Fibroblast of skin of back (primary cell): ENCODE measurements at places on chromosomes 4 and X.

DNA sequence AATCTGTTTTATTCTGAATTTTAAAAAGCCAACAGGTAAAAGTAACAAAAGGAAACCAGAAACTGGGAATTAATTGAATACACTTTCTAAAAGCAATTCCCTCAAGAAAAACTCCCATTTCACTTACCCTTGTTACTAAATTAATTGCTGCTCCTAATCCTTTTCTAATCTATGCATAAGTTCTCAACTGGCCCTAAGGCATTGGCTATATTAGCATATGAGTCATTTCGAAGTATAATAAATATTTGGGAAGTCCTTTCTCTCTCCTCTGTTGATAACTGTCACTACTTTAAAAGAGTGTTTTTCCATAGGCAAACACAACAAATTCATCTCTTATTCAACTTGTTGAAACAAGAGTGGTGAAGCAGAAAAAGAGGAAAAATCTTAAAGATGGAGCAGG, 486.5 kb upstream of the HTR2C start:
- no peak for DNase-seq

DNA sequence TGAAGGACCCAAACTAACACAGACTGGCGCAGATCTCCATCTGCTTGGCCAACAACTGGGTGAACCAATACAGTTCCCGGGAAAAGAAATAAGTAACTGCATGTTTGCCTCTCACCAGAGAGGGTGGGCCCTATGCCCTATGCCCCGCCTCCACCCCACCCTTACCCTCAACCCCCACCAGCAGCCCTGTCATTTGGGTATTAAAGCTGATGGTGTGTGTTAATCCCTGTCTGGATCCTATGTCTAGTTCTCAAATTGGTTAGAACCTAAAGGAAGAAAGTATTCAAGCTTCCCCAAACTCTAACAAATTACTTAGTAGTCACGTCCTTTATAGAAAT, 19.0 kb downstream of the SMPX start:
- DNase-seq: no peak

DNA sequence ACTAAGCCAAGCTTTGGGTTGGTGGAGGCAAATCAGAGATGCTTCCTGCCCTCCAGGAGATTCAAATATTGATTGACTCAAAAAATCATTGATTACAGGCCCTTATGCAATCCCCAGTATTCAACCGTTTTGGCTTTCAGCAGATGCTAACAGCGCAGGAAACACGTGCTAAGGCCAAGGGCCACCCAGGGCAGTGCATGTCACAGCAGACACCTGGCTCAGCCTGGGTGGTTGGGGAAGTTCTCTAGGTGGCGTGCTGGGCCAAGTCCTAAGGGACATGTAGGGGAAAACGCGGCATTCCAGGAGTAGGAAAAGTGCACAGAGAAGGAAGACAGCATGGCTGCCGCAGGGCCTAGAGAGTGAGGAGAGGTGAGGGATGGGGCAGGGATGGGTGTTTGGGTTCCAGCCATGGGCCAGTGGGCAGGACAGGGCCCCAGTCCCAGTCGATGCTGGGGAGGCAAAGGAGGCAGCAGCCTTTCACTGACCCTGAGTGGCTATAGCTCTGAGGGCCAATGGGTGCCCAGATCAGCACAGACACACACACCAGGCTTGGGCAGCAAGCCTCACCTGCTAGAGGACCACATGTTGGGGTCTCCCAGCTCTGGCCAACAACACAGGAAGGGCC, 239.1 kb downstream of the EVC2 start:
- DNase-seq: no peak

DNA sequence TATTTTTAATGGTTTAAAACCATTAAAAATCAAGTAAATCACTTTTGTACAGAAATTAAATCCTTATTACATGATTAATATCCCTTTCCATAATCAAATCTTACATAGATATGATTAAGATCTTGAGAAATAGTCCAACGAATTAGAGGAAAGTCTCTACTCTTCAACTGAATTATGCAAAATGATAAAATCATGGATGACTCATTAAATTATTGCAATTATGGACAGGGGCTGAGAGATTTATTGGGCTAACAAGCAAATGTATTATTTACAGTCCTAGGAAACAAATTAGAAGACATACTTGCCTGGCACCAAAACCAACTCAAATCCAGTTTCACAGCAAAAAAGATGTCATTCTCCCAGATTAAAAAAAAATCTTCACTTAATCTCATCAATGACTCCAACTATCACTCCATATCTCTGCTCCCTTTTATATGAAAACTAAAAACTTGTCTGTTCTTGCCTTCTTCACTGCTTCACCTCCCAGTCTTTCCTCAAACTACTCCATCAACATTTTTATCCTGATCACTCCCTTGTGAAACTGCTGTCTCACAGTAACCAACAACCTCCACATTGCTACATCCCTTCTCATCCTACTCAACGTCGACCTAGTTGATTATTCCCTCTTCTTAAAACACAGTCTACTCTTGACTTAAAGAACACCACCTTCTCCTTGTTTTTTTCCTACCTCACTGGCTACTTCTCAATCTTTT, 18.4 kb upstream of the DDX60 start:
- DNase-seq: no peak

DNA sequence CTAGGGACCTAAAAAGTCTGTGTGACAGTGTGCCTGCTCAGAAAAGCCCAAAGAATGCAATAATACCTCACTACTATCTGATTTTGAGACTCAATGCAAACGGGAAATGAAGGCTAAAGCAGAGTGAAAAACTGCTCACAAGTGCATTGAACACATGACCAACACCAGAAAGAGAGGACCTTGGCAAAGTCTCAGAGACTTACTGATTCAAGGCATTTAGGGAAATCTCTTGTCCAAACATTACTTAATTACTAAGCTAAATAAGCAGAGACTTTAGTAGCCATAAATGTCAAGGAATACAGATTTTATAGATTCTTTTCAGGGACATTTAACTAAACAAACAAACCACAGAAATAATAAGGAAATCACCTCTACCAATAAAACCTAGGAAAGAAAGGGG, 916.0 kb downstream of the FSTL5 start:
- no peak for DNase-seq

DNA sequence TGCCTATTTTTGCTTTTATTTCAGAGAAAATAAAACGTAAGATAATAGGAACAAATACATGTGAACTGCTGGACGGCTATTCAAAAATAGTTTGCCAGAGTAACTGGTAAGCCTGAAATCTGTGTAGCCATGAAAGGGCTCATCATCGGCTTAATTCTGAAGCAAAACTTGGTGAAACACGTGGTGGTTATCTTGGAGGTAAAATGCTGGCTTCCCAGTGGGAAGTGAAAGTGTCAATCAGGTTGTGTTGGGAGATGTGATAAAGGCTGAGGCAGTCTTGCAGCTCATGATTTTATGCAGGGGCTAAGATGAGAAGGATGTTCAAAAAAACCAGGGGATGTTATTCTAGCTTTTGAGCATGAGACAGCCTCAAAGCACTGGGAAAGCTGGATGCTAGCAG, 36.1 kb upstream of the TLR2 start:
- DNase-seq: no peak

DNA sequence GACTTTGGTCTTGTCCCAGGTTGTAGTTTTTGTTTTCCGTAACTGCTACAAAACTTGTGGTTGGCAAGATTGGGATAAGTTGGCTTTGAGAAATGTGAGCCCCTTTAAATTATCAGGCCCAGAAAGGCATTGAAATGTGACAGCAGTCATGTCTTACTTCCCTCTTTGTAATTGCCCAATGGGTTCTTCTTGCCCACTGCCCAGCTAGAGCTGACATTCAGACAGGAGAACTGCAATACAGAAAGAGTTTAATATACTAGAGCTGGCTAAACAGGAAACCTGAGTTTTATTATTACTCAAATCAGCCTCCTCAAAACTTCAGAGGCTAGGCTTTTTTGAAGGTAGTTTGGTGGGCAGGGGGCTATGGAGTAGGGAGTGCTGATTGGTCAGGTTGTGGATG, 288.3 kb downstream of the ZNF674 start:
- DNase-seq: no peak

GRCh38 chr4:103754844-103755243, 35.1 kb upstream of the TACR3 start:
- no peak for DNase-seq

DNA sequence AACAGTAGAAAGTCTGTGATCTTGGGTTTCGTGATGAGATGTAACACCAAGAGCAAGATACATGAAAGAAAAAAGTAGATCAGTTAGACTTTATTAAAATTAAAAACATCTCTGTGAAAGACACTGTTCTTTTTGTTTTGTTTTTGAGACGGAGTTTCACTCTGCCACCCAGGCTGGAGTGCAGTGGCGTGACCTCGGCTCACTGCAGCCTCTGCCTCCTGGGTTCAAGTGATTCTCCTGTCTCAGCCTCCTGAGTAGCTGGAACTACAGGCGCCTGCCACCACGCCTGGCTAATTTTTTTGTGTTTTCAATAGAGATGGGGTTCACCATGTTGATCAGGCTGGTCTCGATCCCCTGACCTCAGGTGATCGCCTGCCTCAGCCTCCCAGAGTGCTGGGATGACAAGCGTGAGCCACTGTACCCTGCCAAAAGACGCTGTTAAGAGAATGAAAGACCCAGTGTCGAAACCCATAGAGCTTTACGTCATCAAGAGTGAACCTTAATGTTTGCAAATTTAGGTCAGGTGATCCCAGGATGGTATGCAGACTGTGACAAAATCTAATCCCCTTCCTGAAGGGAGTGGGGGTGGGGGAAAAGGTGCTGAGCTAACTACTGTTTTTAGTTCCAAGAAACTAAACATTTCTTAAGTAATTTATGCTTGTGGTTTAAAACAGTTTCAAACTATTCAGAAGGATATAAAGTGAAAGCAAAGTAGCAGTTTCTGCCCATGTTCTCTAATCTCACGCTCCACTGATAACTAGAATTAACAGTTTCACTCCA, 8.0 kb downstream of the OFD1 start:
- DNase-seq: no peak

- no peak for DNase-seq
Observed at GRCh38 chr4:168741281-168742173, 244.7 kb downstream of the PALLD start.

DNA sequence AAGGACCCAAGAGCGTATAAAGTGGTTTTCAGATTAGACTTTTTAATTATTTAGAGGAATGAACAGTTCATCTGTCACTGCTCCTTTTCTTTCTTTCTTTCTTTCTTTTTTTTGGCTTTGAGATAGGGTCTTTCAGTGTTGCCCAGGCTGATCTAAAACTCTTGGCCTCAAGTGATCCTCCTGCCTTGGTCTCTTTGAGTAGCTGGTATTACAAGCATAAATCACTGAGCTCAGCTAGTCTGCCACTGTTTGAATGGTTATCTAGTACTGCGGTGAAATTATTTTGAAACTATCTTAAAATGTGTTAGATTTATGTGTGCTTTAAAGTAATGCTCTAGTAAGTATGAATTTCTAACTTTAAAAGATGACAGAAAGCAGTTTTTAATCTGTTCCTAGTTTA, 6.5 kb upstream of the FRYL start:
- DNase-seq: no peak

DNA sequence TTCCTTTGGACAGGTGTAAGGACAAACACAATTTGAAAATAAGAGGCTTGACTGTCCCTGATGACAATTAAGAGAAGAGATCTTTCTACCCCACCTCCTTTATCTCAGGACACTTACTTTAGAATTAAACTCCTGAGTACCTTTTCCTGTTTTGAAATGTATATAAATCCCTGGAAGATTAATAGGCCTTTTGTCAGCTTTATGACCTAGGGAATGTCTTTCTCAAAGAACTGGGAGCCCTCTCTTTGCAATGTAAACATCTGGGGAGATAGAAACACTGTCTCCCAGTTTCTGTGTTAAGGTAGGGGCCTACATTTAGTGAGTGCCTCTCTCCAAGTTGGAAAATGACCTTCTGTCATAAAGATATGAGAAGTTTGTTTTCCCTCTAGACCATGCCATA, 31.7 kb downstream of the AGA start:
- no peak for DNase-seq

DNA sequence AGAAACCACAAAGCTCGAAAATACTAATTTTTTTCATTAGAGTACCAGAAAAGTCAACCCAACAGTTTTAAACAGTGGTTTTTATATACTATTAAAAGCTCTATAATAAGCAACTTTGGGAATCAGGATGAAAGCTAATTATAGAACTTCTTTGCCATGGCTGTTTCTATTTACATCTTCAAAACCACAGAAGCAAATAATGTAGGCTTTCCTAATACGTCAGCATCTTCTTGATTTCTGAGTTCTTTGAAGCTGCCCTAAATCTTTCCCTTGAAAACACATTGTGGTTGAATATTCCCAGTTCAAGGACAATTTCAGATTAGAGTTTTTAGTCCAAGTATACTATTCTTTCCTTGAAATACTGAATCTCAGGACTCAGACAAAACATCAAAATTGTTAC, 460.2 kb upstream of the FAT1 start:
- no peak for DNase-seq

DNA sequence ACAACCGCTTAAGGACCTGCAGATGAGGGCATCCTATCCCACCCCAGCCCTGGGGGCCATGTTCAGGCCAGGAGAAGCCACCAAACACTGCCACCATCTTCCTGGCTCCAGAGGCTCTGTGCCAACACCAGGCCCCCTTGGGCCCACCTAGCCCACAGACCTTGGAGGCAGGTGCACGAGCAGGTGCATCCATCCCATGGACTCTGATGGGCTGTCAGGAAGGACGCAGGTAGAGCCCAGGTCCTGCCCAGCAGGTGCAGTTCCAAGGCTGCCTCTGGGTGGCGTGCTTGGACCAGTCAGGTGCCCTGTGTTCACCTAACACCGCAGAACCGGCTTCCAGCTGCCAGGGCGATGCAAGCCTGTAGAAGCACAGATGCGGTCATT, 22.8 kb upstream of the PDE6B start:
- DNase-seq: no peak

DNA sequence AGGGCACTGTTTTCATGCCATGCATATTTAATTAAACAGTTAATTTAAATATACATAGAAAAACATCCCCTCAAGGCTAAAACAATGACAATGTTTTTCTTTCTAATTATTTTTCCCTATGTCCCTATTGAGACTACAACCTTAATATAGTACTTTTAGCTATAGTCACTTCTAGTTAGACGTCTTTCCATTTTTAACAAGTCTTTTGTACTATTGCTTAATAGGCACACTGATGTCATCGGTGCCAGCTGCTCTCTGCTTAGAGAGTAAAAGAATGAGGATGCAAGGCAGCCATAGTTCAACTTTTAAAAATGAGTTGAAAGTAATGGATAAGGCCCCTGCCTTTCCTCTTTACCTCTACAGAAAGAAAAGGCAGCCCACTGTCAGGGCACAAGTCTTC, 191.1 kb downstream of the KCTD8 start:
- DNase-seq: no peak

DNA sequence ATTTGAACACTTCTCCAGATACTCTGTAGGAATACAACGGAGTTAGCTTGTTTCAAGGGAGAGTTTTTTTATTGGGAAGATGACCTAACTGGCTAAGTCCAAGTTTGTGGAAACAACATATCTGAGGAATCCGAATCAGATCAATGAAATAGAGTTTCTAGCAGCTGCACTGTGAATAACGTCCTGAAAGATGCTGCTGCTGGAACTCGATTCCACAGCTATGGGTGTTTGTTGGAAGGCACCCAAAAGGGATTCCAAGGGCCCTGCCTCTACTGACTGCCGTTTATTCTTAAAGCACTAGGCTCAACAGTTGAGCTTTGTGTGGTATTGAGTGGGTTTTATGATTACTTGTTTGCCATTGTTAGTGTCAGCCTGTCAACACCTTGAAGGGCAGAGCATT, 6.6 kb upstream of the GBA3 start:
- no peak for DNase-seq
